ENCODE measurements at places on chromosomes 2 and 18.

DNA sequence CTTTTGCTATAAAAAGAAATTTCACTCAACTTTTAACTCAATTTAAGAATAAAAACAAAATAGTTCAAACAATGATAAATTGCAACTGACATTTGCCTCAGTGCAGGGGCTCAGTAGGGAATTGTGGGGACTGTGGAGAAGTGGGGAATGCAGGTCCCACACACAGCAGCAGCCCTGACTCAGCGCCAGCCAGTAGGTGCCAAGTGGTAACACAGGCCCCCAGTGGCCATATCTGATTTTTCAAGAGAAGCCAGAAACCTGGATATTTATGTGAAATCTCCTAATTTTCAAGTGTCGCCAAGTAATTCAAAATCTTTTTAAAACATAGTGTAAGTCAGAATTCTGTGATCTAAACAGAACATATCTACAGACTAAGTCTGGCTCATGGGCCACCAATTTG, 186.3 kb downstream of the EN1 start:
- no peak for DNase-seq

- no peak for DNase-seq
Measured at GRCh38 chr2:65662654-65663432, 230.4 kb upstream of the SPRED2 start.

GRCh38 chr2:147356157-147356556, 488.7 kb upstream of the ACVR2A start:
- DNase-seq = no peak

DNA sequence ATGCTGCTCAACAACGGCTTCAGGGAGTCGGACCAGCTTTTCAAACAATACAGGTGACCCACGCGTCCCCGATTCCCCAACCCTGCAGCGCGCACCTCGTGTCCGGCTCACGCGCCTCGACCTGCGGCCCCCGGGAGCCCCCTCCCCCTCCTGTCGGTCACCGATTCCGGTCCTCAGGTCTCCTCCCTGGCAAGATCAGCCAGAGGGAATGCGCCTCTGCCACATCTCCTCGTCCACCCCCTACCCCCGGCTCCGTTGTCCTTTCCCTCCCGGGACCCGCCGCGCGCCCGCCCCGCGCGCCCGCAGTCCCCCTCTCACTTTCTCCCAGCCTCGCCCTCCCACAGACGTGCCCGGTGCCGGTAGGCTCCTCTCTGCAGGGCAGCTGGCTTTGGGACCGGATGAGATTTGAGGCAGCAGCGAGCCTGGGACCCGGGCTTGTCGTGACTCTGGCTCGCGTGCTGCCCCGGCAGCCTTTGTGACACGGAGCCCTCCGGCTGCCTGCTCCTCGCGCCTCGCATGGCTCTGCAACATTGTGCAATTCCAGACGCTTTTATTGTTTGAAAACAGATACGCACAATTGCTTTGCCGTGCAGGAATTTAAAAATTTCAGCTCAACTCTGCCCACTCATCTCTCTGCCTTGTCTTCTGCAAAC, 558 bp downstream of the TTC39C start:
- DNase-seq = peak; percentile 86

DNA sequence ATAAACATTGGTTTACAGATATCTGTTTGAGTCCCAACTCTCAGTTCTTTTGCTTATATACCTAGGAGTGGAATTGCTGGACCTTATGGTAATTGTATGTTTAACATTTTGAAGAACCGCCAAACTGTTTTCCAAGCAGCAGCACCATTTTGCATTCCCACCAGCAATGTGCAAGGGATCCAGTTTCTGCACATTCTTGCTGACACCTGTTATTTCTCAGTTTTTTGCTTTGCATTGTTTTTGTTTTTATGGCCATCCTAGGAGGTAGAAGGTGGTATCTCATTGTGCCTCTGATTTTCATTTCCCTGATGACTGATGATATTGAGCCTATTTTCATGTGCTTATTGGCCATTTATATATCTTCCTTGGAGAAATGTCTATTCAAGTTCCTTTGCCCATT, 71.2 kb downstream of the MCFD2 start:
- no peak for DNase-seq

Measured in suprapubic skin (tissue), 4 donors.